ENCODE measurements at places on chromosomes 3 and 15. TPM values are rescaled to one million over a fixed set of nuclear protein-coding genes. Genes with fewer than 3 reads are reported as not detected.

- no peak for DNase-seq
These were observed 322.7 kb upstream of the ZNF717 start for GRCh38 chr3:76107935-76108570.

GRCh38 chr3:62046326-62046725, 327.0 kb downstream of the FEZF2 start:
- no peak for DNase-seq

- no peak for DNase-seq
These were observed 49.1 kb upstream of the IQSEC1 start for GRCh38 chr3:13122081-13123012.

The SPINT1 gene
- polyA plus RNA-seq: 0.22 TPM

- no peak for DNase-seq
These were observed 36.0 kb upstream of the NR1I2 start for GRCh38 chr3:119745942-119746341.

The KLHL40 gene
- polyA plus RNA-seq: not detected

DNA sequence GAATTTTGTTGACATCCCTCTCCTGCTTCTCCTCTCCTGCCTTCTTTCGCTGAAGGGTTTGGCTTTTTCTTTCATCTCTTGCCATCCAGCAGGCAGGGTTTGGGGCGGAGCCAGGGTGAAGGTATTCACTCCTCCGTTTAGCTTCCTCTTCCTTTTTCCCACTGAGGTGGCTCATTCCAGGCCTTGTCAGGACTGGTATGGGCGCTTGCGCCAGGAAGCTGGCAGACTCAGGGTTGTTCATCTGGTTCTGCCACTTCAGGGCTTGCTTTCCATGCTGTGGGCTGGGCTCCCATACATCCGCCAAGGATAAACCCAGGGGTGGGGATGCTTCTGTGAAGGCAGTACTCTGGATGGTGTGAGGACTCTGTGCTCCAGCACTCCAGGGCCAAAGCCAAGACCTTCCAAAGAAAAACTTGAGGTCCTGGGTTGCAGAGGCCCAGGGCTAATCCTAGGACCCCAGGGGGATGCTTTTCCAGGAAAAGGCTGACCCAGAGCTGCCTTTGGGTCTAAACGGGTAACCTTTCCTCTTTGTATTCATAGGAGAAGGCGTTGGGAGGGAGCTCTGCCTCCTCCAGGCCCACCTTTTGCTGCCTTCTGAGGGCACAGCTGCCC, 7.7 kb upstream of the AMOTL2 start:
- no peak for DNase-seq

GRCh38 chr15:75460646-75461045, 9.2 kb upstream of the SIN3A start:
- DNase-seq: no peak

DNA sequence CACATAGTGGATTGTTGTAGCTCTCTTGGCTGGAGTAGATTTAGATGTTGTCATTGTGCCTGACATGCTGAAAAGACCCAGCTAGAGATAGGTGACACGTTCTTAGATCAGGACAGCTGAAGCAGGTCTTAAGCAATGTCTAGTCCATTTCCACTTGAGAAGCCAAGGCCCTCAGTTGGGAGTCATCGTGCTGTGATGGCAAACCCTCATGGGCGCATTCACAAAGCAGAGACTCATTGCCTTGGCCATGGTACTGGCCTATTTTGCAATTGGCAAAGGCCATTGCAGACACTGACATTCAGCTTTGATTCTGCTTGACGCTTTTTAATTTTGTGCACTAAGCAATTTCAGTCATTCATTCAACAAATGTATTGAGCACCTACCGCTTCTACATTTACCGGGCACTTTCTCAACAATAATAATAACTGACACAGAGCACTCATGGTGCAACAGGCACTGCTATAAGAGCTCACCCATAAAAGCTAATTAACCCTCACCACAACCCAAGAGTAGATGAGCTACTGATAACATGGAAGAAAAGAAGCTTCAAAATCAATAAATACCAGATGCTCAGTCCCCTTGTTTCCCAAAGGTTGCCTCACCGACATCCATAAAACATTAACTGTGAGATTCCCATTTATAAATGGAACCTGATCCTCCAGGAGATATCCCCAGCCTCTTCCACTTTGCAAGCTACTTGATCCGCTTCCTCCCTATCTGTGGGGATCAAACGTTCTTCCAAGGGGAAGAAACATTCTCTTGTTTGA, 200.1 kb downstream of the TLE3 start:
- DNase-seq: no peak

DNA sequence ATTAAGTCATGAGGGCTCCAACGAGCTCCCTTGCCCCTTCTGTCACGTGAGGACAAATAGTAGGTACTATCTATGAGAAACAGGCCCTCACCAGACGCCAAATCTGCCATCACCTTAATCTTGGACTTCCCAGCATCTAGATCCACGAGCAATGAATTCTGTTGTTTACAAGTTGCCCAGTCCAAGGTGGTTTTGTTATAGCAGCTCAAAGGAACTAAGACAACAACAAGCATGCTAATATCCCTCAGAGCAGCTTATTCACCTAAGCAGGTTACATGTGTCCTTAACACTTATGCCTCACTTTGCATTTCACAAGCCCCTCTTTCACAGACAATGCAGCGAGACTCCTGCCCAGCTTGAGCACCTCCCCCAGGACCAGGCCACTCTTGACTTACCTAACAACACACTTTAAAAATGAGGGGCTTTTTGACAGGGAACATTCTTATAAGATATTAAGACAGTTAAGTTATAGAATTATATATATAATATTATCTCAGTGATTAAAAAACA, 219.5 kb downstream of the PLCH1 start:
- no peak for DNase-seq

The RPP25 gene
- polyA plus RNA-seq: 1.3 TPM

The RBP2 gene
- not detected for polyA plus RNA-seq

DNA sequence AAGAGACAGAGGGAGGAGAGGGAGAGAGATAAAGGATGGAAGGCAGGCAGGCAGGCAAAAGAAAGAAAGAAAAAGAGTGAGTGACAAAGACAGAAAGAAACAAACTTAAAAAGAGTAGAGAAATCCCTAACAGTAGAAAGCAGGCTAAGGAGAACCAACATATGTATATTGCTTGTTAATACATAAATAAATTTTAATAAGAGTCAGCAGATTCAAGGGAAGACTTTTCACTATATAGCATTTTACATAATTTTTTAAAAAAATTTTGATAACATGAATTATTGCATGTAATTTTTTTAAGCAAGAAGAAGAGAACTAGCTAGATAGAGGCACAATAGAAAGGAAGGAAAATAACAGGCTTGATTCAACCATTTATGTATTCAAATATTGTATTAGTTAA, 291.6 kb downstream of the KCNH8 start:
- DNase-seq: no peak

- no peak for DNase-seq
These were observed 152.5 kb upstream of the PEX5L start for GRCh38 chr3:180189310-180189648.

GRCh38 chr15:83284559-83285283, at the start of gene BNC1:
TSS of gene BNC1 (minus strand) at chr15:83284664. CDS start at chr15:83284628, 36 bp downstream.
- DNase-seq: no peak

DNA sequence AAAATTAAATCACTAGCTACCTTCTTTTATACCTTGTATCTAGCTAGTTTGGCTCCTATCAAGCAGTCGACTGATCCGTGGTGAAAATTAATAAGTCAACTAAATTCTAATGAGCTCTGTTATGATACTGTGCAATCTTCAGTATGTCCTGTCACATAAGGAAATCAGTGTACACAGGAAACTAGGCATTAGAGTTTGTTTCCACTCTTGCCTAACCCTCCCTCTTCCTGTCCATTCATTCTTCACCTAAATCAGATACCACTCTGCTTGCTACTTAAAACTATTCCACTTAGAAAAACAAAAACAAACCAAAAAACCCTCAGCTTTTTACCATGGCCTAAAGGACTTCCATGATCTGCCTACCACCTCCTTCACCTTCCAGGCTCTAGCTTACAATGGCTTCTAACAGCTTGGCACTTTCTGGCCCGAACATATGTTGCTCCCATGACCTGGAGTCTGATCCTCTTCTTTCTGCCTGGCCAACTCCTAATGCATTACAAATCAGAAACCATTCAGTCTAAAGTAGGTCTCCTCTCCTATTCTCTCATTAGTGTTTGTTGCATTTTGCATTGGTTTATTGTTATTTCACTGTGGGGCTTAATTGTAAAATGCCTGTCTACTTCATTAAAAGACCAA, 7.9 kb downstream of the RFC4 start:
- no peak for DNase-seq

GRCh38 chr15:96264801-96265515, 65.5 kb upstream of the NR2F2 start:
- DNase-seq: no peak

GRCh38 chr3:186432944-186433732, 71.1 kb upstream of the DGKG start:
- no peak for DNase-seq

DNA sequence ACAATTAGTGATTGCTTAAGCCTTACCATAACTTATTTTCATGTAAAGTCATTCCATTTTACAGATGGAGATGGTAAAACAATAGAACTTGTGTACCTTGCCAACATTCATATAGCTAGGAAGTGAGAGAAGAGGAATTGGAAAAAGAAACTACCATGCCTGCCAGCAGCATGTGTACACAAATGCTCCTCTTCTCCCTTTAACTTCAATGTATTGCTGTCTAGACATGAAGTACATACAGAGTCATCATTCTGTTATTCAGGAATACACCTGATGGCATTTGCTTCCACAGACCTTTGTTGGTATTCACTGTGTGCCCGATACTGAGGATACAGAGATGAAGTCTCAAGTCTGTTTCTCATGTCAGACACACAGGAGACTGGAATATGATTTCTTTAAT, 7.1 kb upstream of the TMEM207 start:
- no peak for DNase-seq

GRCh38 chr15:76999996-77000395, 5.1 kb downstream of the PSTPIP1 start:
- no peak for DNase-seq
